ENCODE measurements at places on chromosomes 1 and 21.

- peak; percentile 8 for DNase-seq
These were observed 7.0 kb upstream of the SMCP start for GRCh38 chr1:152870831-152871730.

- no peak for DNase-seq
These were observed 38.8 kb downstream of the LUZP1 start for GRCh38 chr1:23129846-23130245.

GRCh38 chr1:215957663-215958062 is 390.6 kb downstream of the KCTD3 start:
- DNase-seq, result no peak

- DNase-seq, result no peak
These were observed 218.8 kb upstream of the TMPRSS15 start for GRCh38 chr21:18622383-18622782.

DNA sequence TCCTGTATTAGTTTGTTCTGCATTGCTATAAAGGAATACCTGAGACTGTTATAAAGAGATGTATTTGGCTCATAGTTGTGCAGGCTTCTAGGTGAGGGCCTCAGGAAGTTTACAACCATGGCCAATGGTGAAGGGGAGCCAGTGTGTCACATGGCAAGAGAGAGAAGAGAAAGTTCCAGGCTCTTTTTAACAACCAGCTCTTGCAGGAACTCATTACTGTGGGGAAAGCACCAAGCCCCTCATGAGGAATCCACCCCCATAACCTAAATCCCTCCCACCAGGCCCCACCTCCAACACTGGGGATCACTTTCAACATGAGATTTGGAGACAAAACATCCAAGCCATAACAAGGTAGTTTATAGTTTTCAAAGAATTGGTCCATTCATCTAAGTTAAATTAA is 5.0 kb upstream of the MEAF6 start:
- no peak for DNase-seq

DNA sequence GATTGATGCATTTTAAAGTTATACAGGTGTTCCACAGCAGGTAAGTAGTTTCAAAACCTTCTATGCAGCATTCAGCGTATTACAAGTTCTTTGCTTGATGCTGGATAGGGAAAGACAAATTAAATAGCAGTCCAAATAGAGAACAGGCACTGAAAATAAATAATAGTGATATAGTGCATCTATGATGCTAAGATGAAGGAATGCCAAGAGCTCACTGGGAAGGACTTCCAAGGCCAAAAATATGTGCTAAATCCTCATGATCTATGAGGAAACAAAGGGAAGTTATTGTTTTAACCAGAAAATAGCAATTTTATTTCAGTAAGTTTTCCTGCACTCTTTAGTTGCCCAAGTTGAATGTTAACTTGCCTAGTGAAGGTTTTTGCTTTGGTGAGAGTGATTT is 127.8 kb upstream of the GREM2 start:
- no peak for DNase-seq

GRCh38 chr1:232995189-232995588 is 44.8 kb downstream of the NTPCR start:
- DNase-seq, result no peak

- peak; percentile 16 for DNase-seq
These were observed 119.2 kb downstream of the ITSN1 start for GRCh38 chr21:33761441-33762036.

GRCh38 chr21:29606613-29607012 is 307.9 kb downstream of the BACH1 start:
- DNase-seq, result no peak

- no peak for DNase-seq
These were observed 160.9 kb upstream of the FMN2 start for GRCh38 chr1:239930686-239931262.

DNA sequence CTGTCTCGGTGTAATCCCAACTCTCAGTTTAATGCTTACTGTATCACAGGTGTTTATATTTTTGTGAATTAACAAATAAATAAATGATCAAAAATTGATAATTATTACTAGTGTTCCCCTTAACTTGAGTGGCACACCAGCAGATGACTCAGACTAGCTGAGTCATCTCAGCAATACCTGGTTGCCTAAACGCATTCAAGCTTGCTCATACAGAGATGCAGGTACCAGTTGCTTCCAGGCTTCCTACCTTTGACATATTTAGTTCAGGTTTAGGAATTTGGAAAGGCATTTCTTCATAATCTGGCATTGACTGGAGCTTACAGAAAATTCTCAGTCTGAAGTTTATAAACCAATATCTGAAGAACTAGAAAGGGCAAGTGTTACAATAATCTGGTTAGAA is 78.9 kb upstream of the LMO4 start:
- DNase-seq, result no peak

GRCh38 chr1:20948101-20948500 is 161.0 kb upstream of the HP1BP3 start:
- DNase-seq, result no peak

GRCh38 chr1:20298626-20299025 is 8.0 kb downstream of the VWA5B1 start:
- DNase-seq, result no peak
